Esophagus muscularis mucosa (tissue), 4 donors: ENCODE measurements at places on chromosomes 1 and 21.

GRCh38 chr1:228799924-228800323, 64.6 kb downstream of the RHOU start:
- H3K4me1 ChIP-seq, result peaks cover 56% of the 10 kb centered on the region
- no peaks in the 10 kb centered on the region for H3K36me3 ChIP-seq
- DNase-seq, result no peak
- H3K27ac ChIP-seq, result no peak overlapping the region
- no peak overlapping the region for H3K4me3 ChIP-seq

DNA sequence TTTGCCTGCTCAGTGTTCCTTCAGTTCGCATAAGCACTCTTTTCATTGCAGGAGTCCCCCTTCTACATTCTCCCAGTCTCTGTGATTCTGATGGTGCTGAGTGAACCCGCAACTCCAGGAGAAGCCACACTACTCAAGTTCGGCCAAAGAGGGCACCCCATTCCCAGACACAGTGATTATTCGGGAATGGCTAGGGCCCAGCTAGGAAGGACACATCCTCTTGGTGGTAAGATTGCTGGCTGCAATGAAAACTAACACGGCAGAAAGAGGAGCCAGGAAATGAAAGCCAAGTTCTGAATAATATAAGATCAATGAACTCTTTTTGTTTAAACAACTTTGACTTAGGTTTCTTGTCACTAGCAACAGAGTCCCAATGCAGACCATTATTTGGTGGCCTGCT, 14.9 kb downstream of the CREG1 start:
- peaks cover 3% of the 10 kb centered on the region for H3K36me3 ChIP-seq
- no peak overlapping the region for H3K27ac ChIP-seq
- no peaks in the 10 kb centered on the region for H3K27me3 ChIP-seq
- no peak overlapping the region for H3K4me3 ChIP-seq
- peaks cover 17% of the 10 kb centered on the region for H3K4me1 ChIP-seq

- peaks cover 9% of the 10 kb centered on the region for H3K4me1 ChIP-seq
- H3K27me3 ChIP-seq, result no peaks in the 10 kb centered on the region
- H3K36me3 ChIP-seq, result no peaks in the 10 kb centered on the region
- no peak overlapping the region for H3K4me3 ChIP-seq
Measured at GRCh38 chr21:41666641-41667081, 100.2 kb downstream of the RIPK4 start.

GRCh38 chr1:231844986-231845502, 218.5 kb downstream of the DISC1 start:
- H3K27ac ChIP-seq, result no peak overlapping the region
- DNase-seq, result no peak
- H3K4me3 ChIP-seq, result no peak overlapping the region
- no peaks in the 10 kb centered on the region for H3K36me3 ChIP-seq
- H3K27me3 ChIP-seq, result no peaks in the 10 kb centered on the region

DNA sequence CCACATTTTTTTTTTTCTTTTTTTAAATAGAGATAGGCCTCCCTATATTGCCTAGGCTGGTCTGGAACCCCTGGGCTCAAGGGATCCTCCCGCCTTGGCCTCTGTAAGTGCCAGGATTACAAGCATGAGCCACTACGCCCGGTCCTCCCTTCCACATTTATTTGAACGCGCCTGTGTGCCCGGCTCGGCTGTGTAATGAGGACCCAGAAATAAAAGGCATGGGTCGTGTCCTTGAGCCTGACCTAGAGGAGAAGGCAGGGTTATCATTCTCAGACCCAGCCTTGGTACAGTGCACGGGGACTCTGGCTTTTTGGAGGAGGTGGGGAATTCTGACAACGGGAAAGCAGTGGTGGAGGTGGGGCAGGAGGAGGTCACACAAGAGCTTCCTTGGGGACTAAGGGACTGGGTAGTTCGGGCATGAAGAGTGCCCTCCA, 841 bp downstream of the CENPF start:
- H3K27ac ChIP-seq, result no peak overlapping the region
- no peak for DNase-seq
- peaks cover 8% of the 10 kb centered on the region for H3K4me1 ChIP-seq
- no peak overlapping the region for H3K4me3 ChIP-seq
- no peaks in the 10 kb centered on the region for H3K36me3 ChIP-seq

DNA sequence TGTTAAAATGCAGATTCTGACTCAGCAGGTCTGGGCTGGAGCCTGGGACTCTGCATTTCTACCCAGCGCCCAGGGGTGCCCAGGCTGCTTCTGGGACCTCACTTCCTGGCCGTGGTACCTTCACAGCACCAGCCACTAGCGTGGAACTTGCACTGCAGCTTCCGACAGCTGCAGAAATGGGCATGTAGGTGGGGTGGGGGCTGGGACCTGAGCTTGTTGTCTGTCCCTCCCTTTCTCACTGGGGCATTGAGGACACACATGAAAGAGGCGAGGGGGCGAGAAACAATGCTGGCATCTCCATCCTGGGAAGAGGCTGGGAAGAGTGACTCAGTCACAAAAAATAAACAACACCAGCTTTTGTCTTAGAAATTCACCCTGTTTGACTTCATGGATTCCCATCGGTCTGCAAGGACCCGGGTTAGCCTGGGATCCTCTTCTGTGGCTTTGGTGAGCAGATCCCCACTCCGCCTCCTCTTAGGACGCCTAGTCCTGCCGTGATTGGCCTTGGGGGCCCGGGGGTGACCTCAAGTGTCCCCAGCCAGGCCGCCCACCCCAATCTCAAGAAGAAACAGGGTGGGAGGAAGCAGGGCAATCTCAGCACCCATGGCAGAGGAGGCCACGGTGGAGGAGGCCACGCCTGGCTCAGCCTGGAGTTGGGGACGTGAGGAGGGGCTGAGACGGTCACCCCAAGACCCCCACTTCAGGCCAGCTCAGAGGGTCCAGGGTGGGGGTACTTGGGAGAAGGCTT, 29.9 kb upstream of the POFUT2 start:
- H3K36me3 ChIP-seq, result no peaks in the 10 kb centered on the region
- H3K4me3 ChIP-seq, result no peak overlapping the region
- peaks cover 61% of the 10 kb centered on the region for H3K4me1 ChIP-seq
- no peak for DNase-seq
- peak overlapping the region; percentile 83 for H3K27ac ChIP-seq
- no peaks in the 10 kb centered on the region for H3K27me3 ChIP-seq

DNA sequence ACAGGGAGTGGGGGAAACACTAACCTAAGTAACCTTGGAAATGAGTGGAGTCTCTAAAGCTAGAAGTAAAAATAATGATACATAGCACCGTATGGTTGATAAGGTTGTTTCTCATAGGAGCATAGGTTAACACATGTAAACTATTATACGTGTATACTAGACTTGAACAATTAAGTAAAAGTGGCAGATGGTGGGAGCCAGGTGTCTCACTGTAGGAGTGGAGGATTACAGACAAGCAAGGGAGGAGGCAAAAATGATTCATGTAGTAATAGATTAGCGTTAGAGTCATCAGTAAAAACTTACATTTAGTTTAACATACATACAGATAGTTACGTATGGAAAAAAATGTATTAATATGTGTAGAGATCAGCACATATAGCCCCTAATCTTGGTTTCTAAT, 138.4 kb upstream of the DSCAM start:
- no peaks in the 10 kb centered on the region for H3K4me1 ChIP-seq
- no peak overlapping the region for H3K27ac ChIP-seq
- no peaks in the 10 kb centered on the region for H3K36me3 ChIP-seq
- H3K27me3 ChIP-seq, result no peaks in the 10 kb centered on the region
- no peak for DNase-seq
- H3K4me3 ChIP-seq, result no peak overlapping the region

DNA sequence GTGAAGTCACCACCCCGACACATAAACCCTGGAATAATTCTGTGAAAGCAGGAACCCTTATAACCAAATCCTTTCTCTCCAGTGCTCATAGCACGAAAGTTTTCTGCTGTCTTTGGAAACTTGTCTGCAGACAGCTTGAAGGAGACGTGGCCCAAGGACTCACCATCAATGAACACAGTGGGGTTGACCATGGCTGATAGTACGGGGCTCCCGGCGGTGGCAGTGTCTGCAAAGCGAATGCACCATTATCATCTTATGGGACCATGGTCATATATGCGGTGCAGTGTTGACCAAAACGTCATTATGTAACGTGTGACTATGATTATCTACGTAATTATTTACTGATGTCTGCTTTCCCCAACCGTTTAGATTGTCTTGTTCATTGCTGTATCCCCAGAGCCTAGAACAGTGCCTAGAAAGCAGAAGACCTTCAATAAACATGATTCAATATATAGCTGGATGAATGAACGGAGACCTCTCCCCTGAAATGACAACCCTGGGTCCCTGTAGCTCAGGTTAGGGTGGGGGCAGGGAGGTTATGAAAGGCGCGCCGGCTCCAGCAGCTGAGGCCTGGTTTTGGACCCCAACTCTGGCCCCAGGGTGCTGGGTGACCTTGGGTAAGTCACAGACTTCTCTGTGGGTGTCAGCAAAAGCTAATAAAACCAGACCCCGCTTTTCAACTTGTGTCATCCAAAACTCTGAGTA, 128.4 kb upstream of the ZBTB40 start:
- no peaks in the 10 kb centered on the region for H3K36me3 ChIP-seq
- no peak overlapping the region for H3K4me3 ChIP-seq
- H3K27ac ChIP-seq, result no peak overlapping the region
- peaks cover 34% of the 10 kb centered on the region for H3K27me3 ChIP-seq

DNA sequence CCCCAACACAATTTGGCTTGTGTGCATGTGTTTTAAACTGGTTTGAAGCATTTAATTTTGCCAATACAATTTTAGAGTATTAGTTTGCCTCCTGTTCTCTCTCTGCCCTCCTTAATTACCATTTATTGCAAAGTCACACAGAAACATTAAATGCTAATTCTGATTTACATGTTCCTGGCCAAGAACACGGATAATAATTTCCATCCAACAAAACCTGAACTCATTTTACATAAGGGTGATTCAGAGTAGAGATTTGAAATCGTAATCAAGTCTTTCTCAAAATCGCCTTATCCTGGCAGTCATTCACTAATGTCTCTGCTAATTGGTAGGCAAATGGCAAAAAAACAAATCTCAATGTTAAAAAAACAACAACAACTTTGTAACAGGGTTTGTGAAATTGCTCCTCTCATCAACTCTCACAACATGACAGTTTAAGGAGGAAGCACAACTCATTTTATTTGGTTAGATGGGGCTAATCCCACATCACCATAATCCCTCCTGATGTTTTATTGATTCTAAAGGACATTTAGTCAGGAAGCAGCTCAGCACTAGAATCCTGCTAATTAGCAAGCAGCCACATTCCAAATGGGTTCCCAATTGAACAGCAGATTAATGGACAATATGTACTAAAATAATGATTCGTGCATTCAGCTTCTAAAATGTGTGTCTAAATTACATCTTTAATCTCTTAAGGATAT, 55.9 kb downstream of the C1orf87 start:
- no peak overlapping the region for H3K4me3 ChIP-seq
- H3K36me3 ChIP-seq, result no peaks in the 10 kb centered on the region
- no peaks in the 10 kb centered on the region for H3K4me1 ChIP-seq
- no peak overlapping the region for H3K27ac ChIP-seq
- H3K27me3 ChIP-seq, result no peaks in the 10 kb centered on the region

- H3K27me3 ChIP-seq, result no peaks in the 10 kb centered on the region
- peak within 1 kb of the TSS; percentile 51 for H3K4me3 ChIP-seq
- H3K36me3 ChIP-seq, result no peaks in the 10 kb centered on the region
- H3K27ac ChIP-seq, result no peak within 1 kb of the TSS
Measured at GRCh38 chr1:34164771-34165391, at the start of gene CSMD2. CSMD2 (minus strand) TSS chr1:34165230; CDS start chr1:34165097, 133 bp downstream.
